ENCODE measurements at places on chromosomes 7 and 10. TPM values are rescaled to one million over a fixed set of nuclear protein-coding genes. Genes with fewer than 3 reads are reported as not detected.

DNA sequence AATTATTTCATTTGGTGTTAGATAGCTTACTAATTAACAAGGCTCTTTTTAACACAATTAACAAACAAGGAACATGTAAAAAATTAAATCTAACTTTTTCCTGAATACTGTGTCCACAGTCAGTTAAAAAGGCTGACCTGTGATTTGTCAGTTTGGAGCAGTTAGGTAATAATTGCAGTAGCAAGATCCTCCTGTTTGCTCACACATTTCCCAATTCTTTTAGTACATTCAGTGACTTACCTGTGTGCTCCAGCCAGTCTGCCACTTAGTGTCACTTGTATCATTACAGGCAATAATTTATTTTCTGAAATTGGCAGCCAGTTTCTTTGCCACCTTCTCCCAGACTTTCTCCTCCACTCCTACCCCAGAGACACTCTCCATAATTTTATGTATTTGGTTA is 66.8 kb downstream of the LHFPL3 start:
- H3K27me3 ChIP-seq = peaks cover 8% of the 10 kb centered on the region
- no peaks in the 10 kb centered on the region for H3K4me1 ChIP-seq
- DNase-seq = no peak
- no peak overlapping the region for H3K27ac ChIP-seq
- no peak overlapping the region for H3K4me3 ChIP-seq

DNA sequence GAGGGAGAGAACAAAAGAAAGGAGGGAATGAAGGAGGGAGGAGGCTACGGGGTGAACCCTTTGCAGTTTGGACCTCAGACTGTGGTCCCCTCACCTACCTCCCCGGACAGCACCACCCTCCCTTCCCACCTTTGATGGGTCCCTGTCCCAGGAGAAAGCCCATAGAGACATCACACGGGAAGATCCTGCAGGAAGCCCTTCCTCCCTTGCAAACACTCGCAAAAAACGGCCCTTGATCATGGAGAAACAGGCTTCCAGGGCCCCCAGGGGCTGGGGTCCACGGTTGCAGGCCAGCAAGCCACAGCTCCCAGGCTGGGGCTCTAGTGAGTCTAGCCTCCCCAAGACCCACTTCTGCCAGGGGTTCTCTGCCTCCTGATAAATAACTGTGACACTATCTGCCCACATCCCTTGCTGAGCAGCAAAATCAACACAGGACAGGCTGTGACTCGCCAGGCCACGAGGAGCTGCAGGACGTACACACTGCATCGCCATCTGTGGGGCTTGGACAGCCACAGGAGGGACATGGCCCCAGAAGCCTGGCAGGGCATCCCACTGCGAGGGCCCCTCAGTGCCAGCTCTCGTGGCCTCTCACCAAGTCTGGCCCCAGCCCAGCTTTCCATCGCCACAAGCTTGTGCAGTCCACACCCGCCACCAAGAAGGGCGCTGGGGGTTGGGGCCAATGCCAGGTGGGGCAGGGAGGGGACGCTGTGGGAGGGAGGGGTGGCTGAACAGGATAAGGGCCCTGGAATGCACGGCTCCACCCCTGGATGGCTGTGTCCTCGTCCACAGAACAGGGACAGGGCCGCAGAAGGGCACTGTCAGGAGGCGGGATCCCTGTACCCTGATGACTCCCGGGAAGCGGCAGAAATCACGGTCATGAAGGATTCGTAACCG is 34.2 kb downstream of the PDGFA start:
- no peak overlapping the region for H3K4me3 ChIP-seq
- peak; percentile 85 for DNase-seq
- no peaks in the 10 kb centered on the region for H3K27me3 ChIP-seq
- no peaks in the 10 kb centered on the region for H3K4me1 ChIP-seq

- no peaks in the 10 kb centered on the region for H3K36me3 ChIP-seq
- H3K4me3 ChIP-seq = no peak overlapping the region
Observed at GRCh38 chr7:150753826-150754603, 16.8 kb downstream of the GIMAP5 start.

NUPR2 gene
- total RNA-seq = 10.1 TPM

GRCh38 chr10:37632641-37633040 is 224.8 kb downstream of the ZNF248 start:
- H3K4me1 ChIP-seq = no peaks in the 10 kb centered on the region
- DNase-seq = no peak
- no peak overlapping the region for H3K27ac ChIP-seq

GRCh38 chr10:636016-636730 is 53.3 kb downstream of the DIP2C start:
- H3K27ac ChIP-seq = no peak overlapping the region
- H3K36me3 ChIP-seq = no peaks in the 10 kb centered on the region
- no peak overlapping the region for H3K4me3 ChIP-seq
- no peaks in the 10 kb centered on the region for H3K27me3 ChIP-seq
- no peak for DNase-seq

- peaks cover 8% of the 10 kb centered on the region for H3K36me3 ChIP-seq
- no peaks in the 10 kb centered on the region for H3K27me3 ChIP-seq
- H3K4me1 ChIP-seq = no peaks in the 10 kb centered on the region
- DNase-seq = no peak
- H3K27ac ChIP-seq = no peak overlapping the region
- H3K4me3 ChIP-seq = no peak overlapping the region
Observed at GRCh38 chr7:92485974-92486373, 8.2 kb upstream of the ERVW-1 start.

SOSTDC1 gene
- total RNA-seq = not detected

GRCh38 chr7:121529003-121529402 is 132.9 kb upstream of the FAM3C start:
- no peaks in the 10 kb centered on the region for H3K4me1 ChIP-seq
- DNase-seq = no peak
- no peaks in the 10 kb centered on the region for H3K27me3 ChIP-seq
- no peak overlapping the region for H3K4me3 ChIP-seq
- H3K36me3 ChIP-seq = no peaks in the 10 kb centered on the region

- H3K27ac ChIP-seq = no peak within 1 kb of the TSS
- no peak for DNase-seq
- no peaks in the 10 kb centered on the region for H3K36me3 ChIP-seq
- no peaks in the 10 kb centered on the region for H3K27me3 ChIP-seq
- H3K4me1 ChIP-seq = no peaks in the 10 kb centered on the region
Observed at GRCh38 chr10:122560279-122560804, at the start of gene DMBT1. Gene DMBT1, plus strand, starts transcription at chr10:122560754. Its CDS starts 17 bp downstream, at chr10:122560771.

GRCh38 chr10:38146579-38147333 is 52.6 kb downstream of the ZNF37A start:
- no peaks in the 10 kb centered on the region for H3K36me3 ChIP-seq
- no peaks in the 10 kb centered on the region for H3K27me3 ChIP-seq
- H3K4me1 ChIP-seq = no peaks in the 10 kb centered on the region
- DNase-seq = no peak

GRCh38 chr10:113982769-113983168 is 60.9 kb upstream of the ADRB1 start:
- H3K4me1 ChIP-seq = peaks cover 5% of the 10 kb centered on the region
- H3K27me3 ChIP-seq = no peaks in the 10 kb centered on the region

DNA sequence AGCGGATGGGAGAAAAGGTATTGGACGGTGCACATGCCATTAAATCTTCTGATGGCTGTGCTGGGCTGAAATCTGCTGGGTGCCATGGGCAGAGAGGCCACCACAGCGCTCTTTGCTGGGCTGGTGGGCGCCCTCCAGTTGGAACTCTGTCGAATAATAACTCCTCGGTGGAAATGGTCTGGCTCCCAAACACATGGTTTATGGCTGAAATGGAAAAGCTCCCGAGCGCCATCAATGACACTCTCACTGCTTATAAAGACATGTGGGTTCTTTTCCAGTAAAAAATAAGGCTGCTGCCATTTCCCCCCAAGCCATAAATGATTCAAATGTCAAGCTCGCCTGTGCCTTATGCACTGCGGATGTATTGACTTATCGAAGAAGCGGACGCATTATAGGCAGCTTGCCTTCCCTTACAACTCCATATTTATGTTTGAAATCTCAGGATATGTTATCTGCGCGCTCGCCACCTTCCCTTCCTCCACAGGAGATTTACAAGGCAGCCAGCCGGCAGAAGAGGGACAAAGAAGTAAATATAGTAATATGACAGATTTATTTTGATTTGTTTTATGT is 239.0 kb upstream of the MKI67 start:
- H3K4me3 ChIP-seq = no peak overlapping the region
- no peaks in the 10 kb centered on the region for H3K4me1 ChIP-seq
- H3K27ac ChIP-seq = no peak overlapping the region
- DNase-seq = no peak
- no peaks in the 10 kb centered on the region for H3K36me3 ChIP-seq
- peaks cover 4% of the 10 kb centered on the region for H3K27me3 ChIP-seq

DNA sequence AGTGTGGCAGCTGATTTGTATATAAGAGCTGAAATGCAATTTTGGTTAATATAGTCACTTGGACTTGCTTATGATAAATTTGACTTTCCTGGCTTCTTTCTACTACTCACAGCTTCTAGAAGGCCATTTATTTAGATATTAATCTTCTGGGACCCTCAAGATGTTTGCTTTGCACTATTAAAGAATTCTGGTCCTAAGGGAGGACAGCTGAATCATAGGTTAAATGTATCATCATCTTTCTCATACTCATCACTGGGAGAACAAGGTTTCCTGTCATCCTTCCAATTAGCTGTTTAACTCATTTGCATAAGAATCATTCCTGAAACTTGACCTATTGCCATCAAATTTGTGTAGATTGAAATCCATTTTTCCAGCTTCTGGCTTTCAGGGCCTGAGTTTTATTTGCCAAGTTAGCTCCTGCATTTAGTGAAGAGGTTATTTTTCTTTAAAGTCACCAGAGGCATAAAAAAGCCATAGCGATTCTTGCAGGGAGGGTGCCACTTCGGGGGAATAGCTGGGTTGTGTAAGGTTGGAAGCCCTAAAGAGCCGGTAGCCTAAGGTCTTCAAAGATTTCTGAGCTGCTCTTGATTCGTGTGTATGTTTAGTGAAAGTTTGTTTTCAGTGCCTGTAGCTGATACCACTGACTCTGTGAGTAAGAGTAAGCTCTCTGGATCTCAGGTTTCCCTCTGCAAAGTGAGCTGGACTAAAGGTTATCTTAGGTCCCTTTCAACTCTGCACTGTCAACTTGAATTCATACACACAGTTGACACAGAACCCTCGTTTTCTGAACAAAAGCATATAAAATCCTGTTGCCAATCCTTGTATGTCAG is 4.3 kb downstream of the MAP3K8 start:
- no peaks in the 10 kb centered on the region for H3K36me3 ChIP-seq
- no peaks in the 10 kb centered on the region for H3K4me1 ChIP-seq
- H3K27me3 ChIP-seq = no peaks in the 10 kb centered on the region

CALCR gene
- 0.66 TPM for total RNA-seq

- no peaks in the 10 kb centered on the region for H3K36me3 ChIP-seq
- H3K27me3 ChIP-seq = no peaks in the 10 kb centered on the region
- no peak overlapping the region for H3K4me3 ChIP-seq
Observed at GRCh38 chr7:48512892-48513291, 341.6 kb downstream of the ABCA13 start.

Measured in breast epithelium (tissue), 4 donors.